ENCODE measurements at places on chromosomes 5 and 9. TPM values are rescaled to one million over a fixed set of nuclear protein-coding genes. Genes with fewer than 3 reads are reported as not detected.

PRKACG gene
- polyA plus RNA-seq = not detected

BARHL1 gene
- not detected for polyA plus RNA-seq

CATSPER3 gene
- polyA plus RNA-seq = 1.1 TPM

ZNF367 gene
- 13.7 TPM for polyA plus RNA-seq

FBP2 gene
- 1.0 TPM for polyA plus RNA-seq
